ENCODE measurements at places on chromosomes 16 and 17.
A peak's percentile ranks its signal among the peaks of the same experiment; 100 is the strongest.

- no peak for DNase-seq
These were observed 456 bp upstream of the PRSS53 start for GRCh38 chr16:31089199-31089598.

GRCh38 chr16:2883458-2883908, 468 bp downstream of the FLYWCH2 start:
- no peak for DNase-seq

GRCh38 chr17:66775271-66775670, 59.6 kb upstream of the CACNG5 start:
- no peak for DNase-seq

DNA sequence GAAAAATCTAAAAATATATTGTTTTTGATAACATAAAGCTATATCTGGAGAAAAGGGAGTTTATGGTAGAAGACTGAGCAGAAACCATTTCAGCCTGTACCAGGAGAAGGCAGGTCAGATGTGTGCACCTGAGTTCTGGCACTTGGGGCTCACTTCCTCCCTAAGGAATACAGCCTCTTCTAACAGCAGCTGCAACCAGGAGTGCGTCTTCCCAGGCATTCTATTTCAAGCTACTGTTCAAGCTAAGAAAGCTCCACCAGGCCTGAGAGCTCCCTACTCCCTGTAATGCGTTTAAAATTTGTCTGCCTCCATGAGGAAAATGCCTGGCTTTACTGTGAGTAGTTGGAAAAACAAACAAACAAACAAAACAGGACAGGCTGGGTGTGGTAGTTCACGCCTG, 96.1 kb downstream of the ZNF778 start:
- no peak for DNase-seq

- no peak for DNase-seq
These were observed 23.6 kb downstream of the ALDH3A2 start for GRCh38 chr17:19672009-19672750.

DNA sequence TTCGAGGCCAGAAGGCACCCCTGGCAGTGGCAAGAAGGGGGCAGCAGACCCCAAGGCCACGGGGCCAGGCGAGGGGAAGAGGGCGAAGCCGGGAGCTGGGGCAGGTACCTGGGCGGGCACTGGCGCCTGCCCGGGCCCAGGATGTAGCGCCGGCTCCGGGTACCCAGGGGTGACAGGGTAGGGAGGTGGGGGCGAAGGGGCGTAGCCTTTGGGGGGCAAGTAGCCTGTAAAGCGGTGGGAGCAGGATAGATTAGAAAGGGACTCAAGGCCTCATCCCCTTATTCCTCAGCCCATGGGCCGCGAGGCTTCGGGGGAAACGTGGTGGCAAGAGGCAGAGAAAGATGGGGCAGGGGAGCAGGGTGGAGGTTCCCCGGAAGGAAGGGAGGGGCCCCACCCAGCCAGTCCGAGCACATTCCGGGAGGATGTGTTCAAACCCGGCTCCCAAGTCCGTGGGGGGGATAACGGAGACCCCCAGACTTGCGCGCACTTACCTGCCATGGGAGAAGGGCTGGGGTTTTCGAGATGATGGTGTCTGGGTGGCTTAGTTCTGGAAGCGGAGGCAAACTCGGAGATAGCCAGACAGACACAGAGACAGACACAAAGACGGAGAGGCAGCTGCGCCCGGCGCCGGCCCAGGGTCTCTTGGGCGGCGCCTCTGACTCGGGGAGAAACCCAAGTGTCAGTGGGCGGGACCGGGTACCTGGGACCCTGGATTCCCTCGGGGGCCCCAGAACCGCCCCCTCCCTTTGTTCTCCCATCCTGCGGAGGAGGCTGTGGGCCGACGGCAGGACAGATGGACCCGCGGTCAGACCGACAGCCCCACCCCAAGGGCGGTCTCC, 493 bp downstream of the PLSCR3 start:
- peak; percentile 42 for DNase-seq

GRCh38 chr17:35088881-35089585, 25.5 kb upstream of the RFFL start:
- DNase-seq: peak; percentile 80

DNA sequence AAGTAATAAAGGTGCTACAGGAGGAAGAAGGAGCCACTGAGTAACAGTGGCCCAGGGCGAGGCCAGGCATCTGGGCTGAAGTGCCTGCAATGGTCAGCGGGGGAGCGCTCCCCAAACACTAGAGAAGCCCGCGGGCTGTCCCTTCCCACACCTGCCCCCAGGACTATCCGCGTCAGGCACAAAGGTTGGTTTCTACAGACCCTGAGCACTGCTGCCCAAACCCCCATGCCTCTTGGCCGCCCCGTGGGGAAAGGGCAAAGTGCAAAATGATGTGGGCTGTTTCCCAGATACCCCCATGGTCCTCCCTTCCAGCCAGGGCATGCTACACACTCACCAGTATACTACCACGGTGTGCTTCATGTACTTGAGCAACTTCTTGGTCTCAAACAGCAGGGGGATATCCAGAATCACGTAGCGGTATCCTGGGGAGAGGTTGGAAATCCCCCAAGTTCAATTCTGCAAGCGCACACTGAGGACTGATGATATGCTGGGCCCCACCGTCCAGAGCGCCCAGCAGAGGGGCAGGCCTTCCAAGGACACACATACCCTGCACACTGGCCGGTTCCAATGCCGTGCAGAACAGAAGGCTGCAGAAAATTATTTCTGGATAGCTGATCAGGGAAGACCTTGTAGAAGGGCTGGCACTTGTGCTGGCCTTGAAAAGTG, 21.5 kb downstream of the DCAKD start:
- DNase-seq: no peak

DNA sequence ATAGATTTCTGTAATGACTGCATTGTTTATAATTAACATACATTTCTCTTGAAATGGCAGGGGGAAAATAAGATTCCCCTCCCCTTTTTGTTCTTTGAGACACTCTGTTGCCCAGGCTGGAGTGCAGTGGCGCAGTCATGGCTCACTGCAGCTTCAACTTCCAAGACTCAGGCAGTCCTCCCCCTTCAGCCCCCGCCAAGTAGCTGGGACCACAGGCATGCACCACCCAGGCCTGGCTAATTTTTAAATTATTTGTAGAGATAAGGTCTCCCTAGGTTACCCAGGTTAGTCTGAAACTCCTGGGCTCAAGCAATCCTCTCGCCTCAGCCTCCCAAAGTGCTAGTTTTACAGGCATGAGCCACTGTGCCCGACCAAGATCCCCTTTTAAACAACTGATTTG, 67.7 kb downstream of the KATNIP start:
- DNase-seq: no peak

DNA sequence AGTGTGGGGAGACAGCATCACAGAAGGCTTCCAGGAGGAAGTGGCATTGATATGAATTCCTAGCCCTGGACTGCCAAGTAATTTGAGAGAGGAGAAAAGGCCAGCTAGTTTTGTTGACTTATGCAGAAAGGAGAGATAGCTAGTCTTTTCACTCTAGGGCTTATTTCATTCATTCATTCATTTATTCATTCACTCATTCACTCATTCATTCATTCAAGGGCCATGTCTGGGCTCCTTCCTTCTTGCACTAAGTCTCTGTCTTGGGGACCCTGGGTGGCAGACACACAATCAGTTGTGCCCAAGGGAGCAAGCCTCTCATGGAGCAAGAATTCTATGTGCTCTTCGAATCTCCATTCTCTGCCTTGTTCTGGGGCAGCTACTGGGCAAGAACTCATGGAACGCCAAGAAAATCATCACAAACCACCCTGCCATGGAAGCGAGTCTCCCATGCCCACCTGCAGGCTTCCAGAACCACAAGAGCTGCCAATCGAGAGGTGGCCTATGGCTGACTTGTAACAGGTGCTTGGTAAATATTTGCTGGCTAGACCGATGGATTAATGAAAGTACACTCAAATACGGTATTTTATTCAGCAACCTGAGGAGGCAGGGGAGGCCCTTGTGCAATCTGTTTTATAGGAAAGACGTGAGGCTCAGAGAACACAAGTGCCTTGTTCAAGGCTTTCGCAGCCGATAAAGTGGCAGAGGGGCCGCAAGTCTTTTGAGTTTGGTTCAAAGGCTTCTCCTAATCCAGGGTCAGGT, 223.6 kb downstream of the XYLT1 start:
- DNase-seq: no peak

- DNase-seq: no peak
These were observed 36.2 kb downstream of the SETD6 start for GRCh38 chr16:58551496-58551895.

DNA sequence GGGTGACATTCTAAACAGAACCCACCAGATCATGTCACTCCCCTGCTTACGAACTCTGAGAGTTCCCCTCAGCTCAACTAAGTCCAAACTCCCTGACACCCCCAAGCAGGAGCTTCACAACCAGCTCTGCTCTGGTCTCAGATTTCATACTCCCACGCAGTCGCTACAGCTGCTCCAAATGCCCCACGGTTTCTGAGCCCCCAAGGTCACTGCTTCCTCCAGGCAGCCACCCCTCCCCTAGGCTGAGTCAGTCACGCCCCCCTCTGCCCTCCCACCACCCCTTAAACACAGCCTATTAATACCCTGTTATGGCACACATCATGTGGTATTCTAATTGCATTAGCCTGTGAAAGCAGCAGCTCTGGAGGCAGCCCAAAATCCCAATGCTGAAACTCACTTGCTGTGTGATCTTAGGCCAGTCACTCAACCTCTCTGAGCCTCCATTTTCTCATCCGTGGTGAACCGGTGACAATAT, 51.5 kb downstream of the GSG1L start:
- DNase-seq: no peak

- no peak for DNase-seq
These were observed 65.1 kb downstream of the SREBF1 start for GRCh38 chr17:17771498-17772201.

DNA sequence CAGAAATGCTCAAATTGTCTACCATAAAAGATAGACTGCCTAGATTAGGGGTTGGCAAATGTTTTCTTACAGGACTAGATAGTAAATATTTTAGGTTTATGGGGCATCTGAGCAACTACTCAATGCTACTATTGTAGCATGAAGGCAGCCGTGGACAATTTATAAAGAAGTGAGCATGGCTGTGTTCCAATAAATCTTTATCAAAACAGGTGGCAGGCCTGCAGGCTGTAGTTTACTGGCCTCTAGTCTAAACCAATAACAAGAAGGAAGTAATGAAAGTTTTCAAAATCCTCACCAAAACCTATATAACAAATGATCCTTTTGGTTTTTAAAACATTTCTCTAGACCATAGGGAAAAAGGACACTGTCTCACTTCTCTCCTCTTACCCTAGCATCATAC, 105.2 kb downstream of the PRKCB start:
- no peak for DNase-seq

DNA sequence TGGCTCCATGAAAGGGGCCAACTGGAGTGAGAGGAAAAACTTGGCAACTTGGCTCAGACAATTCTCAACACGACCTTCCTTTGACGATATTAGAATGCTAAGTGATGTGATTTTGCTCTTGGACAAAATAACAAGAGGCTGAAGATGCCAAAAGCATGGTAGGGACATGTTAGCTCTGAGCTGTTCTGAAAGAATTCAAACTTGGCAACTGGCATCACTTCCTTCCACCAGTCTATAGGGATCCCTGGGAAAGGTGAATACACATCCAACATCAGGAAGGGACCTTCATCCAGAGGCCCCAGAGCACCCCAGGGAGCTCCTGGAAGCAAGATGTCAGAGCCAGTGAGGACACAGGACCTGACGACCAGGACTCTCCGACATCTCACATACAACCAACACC, 4.3 kb downstream of the KRT37 start:
- DNase-seq: no peak

- no peak for DNase-seq
These were observed 22.1 kb downstream of the MYO18A start for GRCh38 chr17:29158096-29158487.

- DNase-seq: no peak
These were observed 349.6 kb downstream of the KIF2B start for GRCh38 chr17:54172096-54172984.

DNA sequence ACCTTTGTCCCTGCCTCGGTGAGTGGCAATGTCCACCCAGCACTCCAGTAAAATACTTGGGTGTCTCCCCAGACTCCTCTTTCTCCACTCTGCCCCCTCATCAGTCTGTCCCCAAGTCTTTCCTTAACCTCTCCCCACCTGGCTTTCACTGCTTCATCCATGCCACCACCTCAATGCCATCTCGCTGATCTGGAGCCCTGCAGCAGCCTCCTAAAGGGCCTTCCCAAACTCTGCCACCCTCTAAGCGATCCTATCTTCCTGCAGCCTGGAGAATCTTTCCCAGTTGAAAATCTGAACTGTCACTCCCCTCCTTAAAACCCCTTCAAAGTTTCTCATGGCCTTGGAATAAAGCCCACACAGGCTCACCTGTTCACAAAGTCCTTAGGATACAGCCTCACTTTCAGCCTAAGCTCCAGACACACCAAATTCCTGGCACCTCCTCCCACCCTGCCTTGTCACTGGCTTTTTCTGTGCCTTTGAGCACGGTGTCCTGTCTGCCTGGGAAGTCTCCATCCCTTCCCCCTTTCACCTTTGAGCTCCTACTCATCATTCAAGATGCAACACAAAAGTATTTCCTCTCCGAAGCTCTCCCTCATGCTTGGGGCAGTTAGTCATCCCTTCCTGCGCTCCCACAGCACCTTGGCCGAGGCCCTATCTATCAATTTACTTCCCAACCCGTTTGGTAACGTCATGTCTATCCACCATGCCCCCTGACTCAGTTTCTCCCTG, 2.8 kb downstream of the WNK4 start:
- no peak for DNase-seq

GRCh38 chr17:12007466-12007865, 10.2 kb upstream of the ZNF18 start:
- DNase-seq: no peak

GRCh38 chr16:70460737-70461261, 6.4 kb downstream of the FCSK start:
- DNase-seq: no peak

GRCh38 chr17:27341041-27341471, 47.1 kb downstream of the WSB1 start:
- no peak for DNase-seq

- DNase-seq: no peak
These were observed 6.2 kb downstream of the ITGAE start for GRCh38 chr17:3794557-3795389.

DNA sequence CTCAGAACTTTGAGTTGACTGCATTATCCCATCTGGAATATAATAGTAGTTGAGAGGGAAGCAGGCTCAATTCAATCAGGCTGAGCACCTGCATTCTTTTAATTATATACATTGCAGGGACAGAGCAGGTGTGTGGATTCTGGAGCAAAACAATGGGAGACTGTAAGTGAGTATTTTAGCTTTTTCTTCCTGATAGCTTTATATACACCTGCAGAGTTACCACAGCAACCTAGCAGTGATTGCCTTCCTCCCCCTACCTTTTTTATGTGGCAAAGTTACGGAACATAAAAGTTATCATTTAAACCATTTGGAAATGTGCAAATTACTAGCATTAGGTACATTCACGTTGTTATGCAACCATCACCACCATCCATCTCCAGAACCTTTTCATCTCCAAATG, 25.4 kb upstream of the RHOT1 start:
- DNase-seq: no peak
